ENCODE measurements at places on chromosomes 1 and 21.

GRCh38 chr1:44976252-44976651 lies 10.1 kb downstream of the EIF2B3 start:
- DNase-seq: no peak

DNA sequence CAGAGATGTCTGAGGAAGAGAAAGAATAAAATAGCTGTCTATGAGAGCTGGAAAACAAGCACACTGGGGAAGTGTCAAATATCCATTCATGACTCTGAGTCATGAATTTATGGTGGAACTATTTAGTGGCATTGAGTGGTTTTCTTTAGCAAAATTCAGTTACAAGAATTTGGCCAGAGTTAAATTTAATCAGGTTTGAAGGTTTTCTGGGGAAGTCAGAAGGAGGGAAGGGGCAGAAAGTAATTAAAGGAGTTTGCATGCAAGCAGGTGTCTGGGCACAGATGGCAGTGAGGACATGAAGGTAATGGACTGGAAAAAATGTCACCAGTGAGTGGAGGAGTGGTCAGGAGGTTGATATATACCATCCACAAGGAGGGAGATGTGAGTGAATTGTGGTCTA lies 121.9 kb upstream of the IVNS1ABP start:
- no peak for DNase-seq

DNA sequence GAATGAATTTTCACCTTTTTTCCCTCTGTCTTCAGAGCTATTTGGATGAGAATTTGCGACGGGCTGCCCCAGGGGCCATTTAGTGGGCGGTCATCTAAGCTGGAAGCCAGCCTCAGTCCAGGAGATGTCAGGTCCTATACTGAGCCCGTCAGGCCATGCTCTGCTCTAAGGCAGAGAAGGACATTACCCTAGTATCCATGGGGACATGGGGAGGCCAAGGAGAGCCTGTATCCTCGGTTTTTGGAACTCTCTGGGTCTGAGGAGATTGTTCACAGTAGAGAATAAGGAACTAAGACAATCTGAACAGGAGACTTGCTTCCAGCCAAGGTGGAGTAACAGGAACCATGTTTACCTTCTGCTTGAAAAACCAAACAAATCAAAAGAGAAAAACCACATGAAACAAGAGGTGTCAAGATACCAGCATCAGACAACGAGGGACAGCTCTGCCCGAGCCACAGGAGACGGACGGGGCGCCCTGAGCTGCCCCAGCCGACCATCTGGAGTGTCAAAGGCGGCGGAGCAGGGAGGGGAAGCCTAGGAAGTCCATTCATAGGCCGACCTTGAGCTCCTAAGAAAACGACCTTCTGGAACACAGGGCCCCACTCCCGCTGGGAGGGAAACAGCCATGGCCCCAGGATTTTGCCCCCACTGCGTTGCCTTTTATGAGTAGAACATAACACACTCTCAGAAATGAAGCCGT lies 20.0 kb upstream of the ADARB1 start:
- no peak for DNase-seq

DNA sequence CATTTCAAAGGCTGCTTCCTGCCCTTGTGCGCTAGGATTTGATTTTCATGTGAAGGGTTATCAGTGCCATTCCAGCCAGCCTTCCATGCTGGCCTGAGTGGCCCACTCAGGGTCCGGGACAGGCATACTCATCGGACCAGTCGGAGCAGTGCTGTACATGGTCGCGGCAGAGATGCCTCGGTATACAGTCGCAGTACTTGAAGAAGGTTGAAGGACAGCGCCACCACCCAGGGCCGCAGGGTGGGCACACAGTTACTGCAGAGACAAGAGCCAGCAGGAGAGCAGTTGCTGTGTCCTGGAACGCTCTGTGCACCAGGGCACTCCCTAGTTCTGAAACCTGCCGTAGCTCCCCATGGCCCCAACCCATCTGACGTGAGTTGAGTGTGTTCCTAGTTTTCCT lies 9.1 kb downstream of the LDLRAD1 start:
- DNase-seq: no peak

DNA sequence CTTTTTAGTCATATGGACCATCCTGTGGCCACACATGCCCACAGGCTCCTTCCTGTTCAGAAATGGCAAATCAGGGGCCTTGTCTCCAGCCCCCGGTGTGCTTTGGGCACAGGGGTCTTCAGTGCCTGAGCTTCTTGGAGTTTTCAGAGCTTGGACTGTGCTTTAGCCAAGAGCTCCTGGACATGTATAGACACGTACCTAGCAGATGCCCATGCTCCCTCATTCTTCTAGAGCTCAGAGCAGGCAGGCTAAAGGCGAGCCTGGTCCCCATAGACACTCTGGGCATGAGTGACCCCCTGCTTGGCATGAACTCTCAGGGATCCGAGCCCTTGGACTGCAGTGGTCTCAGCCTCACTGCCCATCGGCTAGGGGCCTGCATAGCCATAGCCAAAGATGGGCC lies 106.8 kb downstream of the EPHB2 start:
- no peak for DNase-seq

GRCh38 chr21:7917729-7918128 lies 2603.7 kb upstream of the TPTE start:
- no peak for DNase-seq

DNA sequence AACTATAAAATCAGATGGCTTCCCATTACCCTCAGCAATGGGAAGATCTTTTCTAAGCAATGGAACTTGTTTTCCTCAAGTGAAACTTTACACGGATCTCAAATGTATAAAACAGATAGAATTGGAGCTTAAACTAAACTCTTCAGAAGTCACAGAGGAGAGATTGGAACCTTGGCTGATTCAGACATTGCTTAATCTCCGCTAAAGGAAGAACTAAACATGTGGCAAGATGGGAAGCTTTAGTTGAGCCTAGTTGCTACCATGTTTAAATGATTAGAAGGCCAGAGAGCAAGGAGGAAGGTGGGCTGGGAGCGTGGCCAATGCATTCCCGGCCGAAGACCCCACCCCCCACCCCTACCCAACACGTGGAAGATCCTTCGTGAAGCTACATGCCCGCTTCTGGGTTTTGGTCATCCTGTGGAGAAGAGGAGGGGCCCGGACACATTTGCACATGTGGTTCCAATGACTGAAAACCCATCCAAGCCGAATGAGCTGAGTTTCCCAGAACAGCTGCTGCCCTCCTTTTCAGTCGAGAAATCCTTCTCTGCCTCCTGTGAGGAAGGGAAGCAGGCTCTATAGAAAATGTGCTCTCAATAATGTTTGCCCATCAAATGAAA lies 164.3 kb downstream of the MIS18A start:
- no peak for DNase-seq

GRCh38 chr1:202319381-202320080 lies 22.2 kb downstream of the UBE2T start:
- DNase-seq: no peak

GRCh38 chr1:113765306-113766230 lies 6.3 kb upstream of the PHTF1 start:
- no peak for DNase-seq

- DNase-seq: no peak
Measured at GRCh38 chr1:54575605-54576290, 27.7 kb downstream of the ACOT11 start.

DNA sequence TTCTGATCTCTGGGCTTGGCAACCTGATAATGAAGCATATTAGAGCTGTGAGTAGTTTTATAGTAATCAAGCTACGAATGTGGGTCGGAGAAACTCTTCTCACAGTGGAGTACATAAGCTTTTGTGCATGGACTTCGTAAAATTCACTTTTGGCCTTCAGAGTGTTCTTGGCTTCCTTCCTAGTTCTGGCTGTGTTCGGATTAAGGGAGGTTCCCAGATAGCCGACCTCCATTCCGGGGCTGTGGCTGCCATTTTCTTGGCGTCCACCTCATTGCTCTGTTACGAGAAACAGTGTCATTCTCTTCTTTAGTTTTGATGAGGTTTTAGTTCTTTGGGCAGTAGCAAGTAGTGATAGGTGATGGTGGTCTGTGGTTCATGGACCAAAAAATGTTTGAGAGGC lies 26.3 kb downstream of the CAMTA1 start:
- no peak for DNase-seq

DNA sequence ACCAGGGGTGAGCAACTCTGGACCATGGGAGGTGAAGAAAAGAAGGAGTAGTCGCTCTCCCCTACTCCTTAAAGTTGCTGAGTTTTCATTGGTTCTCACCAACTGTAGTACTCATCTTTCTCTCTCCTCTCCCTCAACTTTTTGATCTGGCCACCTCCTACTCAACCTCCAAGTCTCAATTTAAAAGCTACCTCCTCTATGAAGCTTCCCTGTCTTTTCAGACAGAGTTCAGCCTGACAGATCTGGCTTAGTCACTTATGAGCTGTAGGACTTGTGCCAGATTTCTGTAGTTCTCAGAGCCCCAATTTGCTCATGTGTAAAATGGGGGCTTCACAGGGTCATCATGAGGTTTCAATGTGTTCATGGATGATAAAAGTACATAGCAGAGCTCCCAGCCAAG lies 34.5 kb upstream of the HTR1D start:
- DNase-seq: no peak

GRCh38 chr1:157781048-157781447 lies 4.1 kb upstream of the FCRL2 start:
- no peak for DNase-seq

- DNase-seq: no peak
Measured at GRCh38 chr1:109625176-109625575, 5.5 kb downstream of the AMPD2 start.

DNA sequence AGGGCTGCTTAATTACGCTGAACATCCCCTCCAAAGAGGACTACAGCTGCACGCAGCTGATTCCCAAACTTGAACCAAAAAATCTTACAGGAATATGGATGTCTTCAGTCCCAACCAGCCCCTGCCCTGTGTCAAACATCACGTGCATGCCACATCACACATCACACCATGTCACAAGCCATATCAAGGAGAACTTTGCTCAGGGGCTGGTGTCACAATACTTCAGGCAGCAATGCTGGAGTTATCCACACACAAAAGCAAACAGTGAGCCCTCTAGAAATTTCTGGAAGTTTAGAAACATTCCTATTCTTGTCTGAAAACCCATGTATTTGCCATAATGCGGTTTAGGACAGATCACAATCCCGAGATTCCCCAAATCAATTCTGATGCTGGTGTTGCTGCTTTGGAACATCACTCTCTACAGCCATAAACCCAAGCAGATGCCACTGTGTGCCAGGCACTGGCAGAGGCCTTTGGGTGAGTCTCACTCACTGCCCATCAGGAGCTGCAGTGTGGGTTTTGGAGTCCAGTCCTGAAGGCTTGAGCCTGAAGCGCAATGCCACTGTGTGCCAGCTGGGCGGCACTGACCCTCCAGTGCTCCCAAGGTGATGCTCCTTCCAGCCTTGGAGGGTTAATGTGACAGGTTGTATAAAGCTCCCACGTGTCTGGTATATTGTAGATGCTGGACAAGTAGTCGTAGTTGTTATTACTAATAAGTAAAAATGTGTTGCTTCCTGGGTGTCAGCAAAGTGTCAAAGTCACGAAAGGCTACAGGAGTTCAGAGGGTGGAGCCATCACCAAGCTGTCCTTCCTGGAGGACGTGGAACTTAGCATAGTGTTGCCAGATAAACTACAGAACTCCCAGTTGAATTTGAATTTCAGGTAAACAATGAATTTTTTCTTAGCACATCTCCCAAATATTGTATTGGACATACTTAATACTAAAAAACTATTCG lies 20.1 kb upstream of the EFNA1 start:
- DNase-seq: no peak

- no peak for DNase-seq
Measured at GRCh38 chr1:183609759-183610452, 19.6 kb upstream of the NCF2 start.

DNA sequence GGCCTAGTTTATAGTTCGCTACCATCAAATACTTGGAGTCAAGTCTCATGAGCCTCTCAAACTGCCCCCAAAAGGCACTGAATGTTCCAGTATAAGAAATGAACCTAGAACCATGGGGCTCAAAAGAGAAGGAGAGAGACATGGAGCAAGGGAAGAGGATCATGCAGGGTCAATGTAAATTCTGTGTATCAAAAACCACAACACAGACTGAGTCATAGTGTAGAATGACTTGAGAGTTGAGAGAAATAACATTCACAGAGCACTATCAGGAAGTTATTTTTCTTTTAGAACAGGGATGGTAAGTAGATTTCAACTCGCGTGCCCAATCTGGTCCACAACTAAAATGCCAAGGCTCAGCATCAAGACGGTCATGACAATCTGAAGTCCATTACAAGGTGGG lies 59.8 kb downstream of the GNG12 start:
- no peak for DNase-seq

DNA sequence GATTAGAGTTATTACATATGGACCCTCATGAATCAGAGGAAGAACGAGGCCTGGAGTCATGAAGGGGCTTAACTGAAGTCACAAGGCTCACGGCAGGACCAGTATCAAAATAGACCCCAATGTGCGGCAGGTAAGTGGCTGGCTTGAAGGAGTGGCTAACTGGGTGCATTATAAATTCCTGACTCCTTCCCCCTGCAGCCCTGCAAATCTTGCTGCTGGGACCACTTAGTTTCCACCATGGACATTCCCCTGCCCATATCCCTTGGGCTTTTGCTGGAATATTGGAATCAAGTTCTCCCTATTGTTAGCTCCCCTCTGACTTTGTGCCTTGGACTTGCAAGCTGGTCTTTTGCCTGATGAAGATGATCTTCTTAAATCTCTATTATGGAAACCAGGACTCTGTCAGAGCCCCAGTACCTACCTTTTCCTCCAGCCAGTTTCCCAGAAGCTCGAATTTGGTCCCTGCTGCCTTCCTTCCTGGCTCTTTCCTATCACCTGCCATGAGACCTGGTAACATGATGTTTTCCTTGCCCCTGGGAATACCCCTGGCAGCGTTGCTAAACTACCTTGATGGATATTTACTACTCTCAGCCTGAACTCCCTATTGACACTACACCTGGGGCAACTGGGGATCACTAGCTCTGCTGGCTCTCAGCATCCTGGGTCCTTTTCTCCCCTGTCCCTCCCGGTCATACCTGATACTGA lies 156.0 kb upstream of the JUN start:
- no peak for DNase-seq

GRCh38 chr1:180424848-180425457 lies 77.4 kb downstream of the ACBD6 start:
- DNase-seq: no peak
